Colonic mucosa (tissue), 4 donors: ENCODE measurements at places on chromosomes 3 and 15.

GRCh38 chr3:173938616-173939015 is 541.1 kb downstream of the NLGN1 start:
- DNase-seq: no peak

GRCh38 chr3:163924600-163924999 is 1153.7 kb downstream of the SI start:
- no peak for DNase-seq

DNA sequence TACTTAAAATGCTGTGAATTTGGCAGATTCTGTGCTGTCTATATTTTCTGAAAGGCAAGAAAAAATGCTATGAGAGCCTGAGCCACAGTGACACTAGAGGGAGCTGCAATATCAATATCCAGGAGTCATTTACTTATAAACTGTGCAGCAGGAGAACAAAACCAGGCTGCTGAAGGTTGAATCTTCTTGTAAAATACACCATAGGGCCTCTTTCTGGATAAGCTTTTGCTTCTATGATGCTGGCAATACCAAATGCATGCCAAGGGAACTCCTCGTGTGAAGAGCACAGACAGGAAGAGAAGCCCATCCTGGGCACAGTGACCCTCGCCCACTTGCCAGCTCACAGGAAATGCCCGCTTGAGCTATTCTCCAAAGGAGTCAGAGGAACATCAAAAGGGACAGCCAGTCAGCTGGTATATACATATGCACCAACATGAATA is 48.0 kb upstream of the TSPAN3 start:
- DNase-seq: peak; percentile 49

DNA sequence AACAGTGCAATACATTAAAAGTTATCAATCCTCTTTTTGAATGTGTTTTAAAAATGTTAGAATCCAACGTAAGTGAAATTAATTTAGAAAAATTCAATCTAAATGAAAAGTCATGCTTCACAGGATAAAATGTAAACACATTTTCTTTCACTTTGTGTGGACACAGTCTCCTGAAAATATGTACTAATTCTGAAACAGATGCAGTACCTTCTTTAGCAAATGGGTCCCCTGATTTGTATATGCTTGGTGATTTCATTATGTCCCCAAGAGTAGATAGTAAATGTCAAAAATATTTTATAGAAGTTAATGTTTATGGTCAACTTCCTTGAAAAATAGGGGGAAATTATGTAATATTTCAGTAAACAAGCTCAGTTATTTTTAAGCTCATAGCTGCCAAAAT is 28.9 kb downstream of the FOXP1 start:
- no peak for DNase-seq

DNA sequence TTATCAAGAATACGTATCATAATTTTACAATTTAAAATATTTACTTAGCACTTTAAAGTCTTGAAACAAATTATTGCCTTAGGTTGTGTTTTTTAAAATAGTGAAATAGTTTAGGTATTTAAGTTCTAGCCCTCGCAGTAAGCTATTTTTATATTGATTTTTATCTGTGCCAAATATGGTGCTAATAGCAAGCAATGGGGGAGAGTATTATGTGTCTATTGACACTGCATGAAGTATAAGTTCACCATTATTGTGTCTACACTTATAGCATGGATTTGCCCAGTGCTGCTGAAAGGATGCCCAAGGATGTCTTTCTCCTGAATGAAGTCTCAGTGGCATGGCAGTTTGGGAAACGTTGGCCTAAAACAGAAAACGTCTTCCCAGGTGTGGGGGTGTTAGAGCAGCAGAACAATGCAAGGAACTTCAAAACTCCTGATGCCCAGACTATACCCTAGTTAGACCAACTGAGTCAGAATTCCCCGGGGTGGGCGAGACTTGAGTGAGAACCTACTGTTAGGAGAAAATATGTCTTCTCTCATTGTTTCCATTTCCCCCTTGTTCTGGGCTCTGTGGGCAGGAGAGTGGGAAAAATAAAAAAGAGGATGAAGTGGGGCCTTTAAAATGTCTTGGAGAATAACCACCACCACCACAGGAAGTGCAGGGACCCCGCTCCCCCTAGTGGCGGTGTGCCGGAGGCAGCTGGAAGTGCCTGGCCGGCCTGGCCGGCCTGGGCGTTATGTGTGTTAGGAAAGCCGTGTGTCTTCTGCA is 104.2 kb upstream of the SLC7A14 start:
- peak; percentile 72 for DNase-seq

DNA sequence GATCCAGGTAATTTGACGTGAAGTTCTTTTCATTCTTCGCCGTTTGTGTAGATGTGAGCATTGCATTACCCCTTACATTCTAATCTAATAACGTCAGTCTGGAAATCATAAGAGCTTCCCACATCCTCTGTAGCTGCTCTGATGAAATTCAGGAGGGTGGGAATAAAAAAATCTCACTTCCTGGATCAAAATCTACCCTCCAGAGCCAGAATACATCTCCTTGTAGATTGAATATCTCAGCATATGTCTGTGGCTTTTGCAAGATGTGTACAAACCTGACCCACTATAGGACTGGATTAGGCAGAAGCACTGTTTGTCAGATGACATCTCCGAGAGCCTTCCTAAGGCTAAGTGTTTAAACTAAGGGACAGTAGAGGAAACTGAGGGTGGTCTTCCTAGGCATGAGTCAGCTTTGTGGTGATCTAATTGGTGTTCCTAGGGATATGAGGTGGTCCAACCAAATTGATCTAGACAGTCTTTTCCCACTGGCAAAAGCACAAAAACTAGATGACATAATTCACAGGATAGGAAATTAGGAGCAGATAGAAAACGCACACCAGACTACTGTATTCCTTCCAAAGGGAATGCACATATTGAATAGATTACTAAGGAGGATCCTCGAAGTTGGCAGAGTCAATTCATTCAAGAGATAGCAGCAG is 216.3 kb upstream of the LRTM1 start:
- DNase-seq: no peak

DNA sequence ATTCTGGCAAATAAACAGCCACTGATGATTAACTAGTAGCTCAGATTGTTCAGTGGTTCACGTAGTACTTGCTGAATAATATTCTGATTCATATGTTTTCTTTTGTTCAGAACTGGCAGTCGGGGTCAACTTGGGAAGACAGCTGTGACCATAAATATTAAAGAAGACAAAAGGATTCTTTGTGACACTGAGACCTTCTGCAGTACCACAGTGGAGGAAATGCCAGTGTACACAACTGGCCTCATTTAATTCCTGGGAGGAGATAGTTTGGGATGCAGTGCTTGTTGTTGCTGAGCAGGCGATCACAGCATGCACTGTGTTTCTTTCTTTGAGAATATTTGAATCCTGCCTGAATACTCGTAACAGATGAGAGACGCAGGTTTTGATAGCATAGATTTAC is 26.7 kb upstream of the MCF2L2 start:
- DNase-seq: no peak

DNA sequence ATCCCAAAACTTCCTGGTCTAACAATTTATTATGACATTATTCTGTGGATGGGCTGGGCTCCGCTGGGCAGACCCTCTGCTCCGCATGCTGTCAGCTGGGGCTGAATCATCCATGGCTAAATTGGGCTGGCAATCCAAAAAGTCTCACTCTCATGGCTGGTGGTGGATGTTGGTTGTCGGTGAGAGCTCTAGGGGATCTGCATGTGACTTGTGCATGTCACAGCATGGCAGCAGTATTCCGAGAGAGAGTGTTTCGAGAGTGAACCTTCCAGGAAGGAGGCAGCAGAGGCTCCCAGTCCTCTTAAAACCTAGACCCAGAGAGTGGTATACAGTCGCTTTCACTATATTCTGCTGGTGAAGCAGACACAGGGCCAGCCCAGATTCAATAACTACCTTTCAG is 9.9 kb downstream of the RARB start:
- no peak for DNase-seq

GRCh38 chr3:160403796-160404470 is 4.5 kb downstream of the SMC4 start:
- DNase-seq: no peak

- no peak for DNase-seq
Measured at GRCh38 chr3:149621218-149622005, 36.4 kb downstream of the WWTR1 start.

GRCh38 chr15:81947548-81947947 is 98.3 kb downstream of the MEX3B start:
- no peak for DNase-seq

- DNase-seq: no peak
Measured at GRCh38 chr3:96182756-96183155, 631.6 kb upstream of the EPHA6 start.

DNA sequence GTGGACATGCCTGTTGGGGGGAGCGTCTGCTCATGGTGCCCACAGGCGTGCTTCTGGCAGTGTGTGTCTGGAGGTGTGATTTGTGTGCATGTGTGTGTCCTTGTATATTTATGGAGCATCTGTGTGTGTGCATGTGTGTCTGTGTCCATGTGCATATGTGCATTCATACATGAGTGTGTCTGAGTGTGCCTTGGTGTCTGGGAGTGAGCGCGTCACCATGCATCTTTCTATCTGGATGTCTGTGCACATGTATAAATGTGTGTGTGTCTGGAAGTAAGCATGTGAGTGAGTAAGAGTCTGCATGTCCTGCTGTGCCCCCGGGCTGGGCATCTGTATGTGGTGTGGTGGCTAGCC is 58.1 kb upstream of the PRR23E start:
- no peak for DNase-seq

GRCh38 chr15:44712346-44713005 is 1.2 kb downstream of the B2M start:
- DNase-seq: peak; percentile 92

- peak; percentile 10 for DNase-seq
Measured at GRCh38 chr3:127420829-127421228, 133.0 kb upstream of the PRR20G start.

DNA sequence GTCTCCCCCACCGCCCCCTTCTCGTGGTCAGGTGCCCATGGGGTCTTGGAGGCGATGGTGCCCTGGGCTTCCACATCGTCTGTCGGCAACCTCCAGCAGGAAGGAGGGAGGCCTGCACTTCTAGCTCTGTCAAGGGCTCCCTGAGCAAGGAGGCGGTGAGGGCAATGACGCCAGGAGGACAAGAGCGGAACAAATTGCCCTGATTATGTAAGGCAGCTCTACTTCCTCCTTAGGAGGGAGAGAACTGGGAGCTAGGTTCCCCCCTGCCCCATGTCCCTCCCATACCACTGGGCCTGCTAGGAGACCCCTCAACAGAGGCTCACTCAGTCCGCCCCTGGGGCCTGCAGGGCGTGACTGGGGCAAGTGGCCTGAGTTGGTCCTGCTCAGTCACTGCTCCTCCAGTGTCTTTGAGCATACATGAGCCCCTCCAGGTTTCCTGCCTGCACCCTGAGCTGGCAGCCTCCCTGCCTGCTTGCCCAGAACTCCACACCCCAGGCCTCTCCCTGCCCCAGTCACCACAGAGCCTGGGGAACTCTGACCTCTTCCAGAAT is 56.1 kb downstream of the CACNA2D2 start:
- no peak for DNase-seq

GRCh38 chr3:35071772-35072171 is 567.6 kb upstream of the ARPP21 start:
- no peak for DNase-seq

- no peak for DNase-seq
Measured at GRCh38 chr15:68195336-68196112, 9.6 kb downstream of the CALML4 start.

GRCh38 chr3:196012481-196012880 is 69.4 kb downstream of the TFRC start:
- DNase-seq: no peak

GRCh38 chr3:70890020-70890394 is 577.6 kb upstream of the MDFIC2 start:
- no peak for DNase-seq

- DNase-seq: no peak
Measured at GRCh38 chr3:151690645-151691044, 43.1 kb upstream of the AADACL2 start.

DNA sequence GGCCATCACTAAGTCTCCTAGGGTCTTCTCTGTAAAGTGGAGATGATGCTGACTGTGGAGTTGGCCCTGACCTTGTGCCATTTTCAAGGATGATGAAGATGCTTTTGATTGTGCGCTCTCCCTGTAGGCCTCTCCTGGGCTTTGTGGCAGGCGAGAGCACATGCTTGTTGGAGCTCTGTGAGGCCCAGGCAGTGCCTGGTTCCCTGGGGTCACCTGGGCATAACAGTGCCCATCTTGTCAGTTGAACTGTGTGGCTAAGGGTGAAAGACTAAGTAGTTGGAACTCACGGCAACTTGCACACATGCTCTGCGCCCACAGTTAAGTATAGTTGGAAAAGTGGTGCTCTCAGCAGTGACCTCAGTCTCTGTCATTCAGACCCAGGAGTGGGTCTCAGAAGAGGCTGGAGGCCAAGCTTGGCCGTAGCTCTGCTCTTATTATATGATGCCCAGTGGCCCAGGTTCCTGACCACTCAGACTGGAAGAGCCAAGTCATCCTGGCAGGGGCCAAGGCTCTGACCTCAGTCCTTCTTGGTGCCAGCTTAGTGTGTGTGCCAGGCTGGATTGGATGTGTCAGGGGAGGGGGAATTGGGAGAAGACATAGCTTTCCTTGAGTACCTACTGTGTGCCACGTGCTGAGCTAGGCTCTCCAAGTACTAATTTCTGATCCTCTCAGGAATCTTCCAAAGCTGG is 154.6 kb downstream of the EEFSEC start:
- DNase-seq: peak; percentile 10

DNA sequence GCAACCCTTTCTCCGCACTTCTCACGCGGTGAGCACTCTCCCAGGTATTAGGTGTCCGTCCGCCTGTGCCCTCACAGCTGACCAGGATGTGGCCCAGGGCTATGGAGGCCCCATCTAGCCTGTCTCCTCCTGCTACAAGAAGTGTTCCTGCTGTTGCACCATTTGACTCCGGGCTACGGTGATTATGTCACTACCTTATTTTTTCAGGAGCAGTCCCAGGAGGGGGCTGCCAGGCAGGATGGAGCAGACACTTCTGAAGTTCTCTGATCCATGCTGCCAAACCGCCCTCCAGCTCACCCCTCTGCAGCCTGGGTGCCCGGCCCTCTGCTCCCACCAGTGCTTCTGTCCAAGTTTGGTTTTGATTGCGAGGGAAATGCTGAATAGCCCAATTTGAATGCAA is 36.9 kb downstream of the ZXDC start:
- DNase-seq: peak; percentile 4

- no peak for DNase-seq
Measured at GRCh38 chr3:151813799-151814198, at the start of gene AADAC. Gene AADAC (plus strand): TSS chr3:151814116. CDS start chr3:151814163, 47 bp downstream.

DNA sequence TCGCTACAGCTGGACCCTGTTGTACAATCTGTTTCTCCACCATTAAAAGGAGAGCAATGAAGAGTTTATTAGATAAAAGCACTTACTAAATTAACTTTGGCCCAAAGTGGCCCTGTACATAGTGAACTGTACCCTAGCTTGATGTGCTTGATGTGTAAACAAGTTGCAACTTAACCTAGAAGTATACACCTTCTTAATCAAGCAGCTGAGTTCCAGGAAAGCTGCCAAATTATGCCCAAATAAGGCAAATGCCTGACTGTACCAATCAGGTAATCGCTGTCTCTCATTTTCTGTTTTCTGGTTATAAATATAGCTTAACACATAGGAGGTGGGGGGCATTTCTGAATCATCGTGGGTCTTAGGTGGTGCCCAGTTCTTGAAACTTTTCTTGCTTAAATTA is 704.8 kb upstream of the CBLB start:
- no peak for DNase-seq

- DNase-seq: no peak
Measured at GRCh38 chr3:148950806-148951205, 40.5 kb upstream of the GYG1 start.

GRCh38 chr3:156131241-156131640 is 10.9 kb downstream of the KCNAB1 start:
- DNase-seq: no peak

GRCh38 chr15:34076785-34077184 is 24.9 kb downstream of the EMC7 start:
- DNase-seq: no peak
